ENCODE measurements at places on chromosomes 1 and 21.

DNA sequence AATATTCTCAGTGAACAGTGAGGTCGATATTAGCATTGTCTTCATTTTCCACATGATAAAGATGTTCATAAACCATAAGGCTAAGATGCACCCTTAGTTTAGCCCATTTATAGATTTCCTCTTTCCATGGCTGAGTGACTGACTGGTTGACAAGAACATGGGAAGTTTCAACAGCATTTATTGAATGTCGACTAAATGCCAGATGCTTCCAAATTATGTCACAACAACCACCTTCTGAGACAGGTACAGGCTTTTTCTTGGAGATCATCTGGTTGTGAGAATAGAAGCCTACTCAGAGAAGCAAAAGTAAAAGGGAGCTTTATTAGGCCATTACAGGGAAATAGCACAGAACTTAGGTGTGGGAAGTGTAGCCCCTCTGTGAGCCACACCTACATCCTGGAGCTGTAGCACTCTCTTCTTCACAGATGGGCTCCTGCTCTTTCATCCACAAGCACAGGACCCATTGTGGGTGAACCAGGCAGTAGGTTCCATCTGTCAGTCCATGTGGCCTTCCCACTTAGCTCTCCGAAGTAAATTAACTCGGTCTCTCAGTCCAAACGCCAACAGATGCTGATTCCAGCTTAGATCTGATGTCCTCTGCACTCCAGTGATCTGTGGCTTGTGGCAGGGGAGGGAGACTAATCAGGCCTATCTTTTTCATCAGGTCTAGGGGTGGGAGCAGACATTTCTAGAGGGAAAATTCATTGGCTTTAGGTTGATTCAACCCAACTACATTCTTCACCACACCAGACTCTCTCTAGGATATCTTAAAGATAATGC is 14.3 kb downstream of the ATP2B4 start:
- DNase-seq: no peak

- DNase-seq: peak; percentile 89
Observed at GRCh38 chr1:110155878-110156522, 5.7 kb downstream of the SLC6A17 start.

DNA sequence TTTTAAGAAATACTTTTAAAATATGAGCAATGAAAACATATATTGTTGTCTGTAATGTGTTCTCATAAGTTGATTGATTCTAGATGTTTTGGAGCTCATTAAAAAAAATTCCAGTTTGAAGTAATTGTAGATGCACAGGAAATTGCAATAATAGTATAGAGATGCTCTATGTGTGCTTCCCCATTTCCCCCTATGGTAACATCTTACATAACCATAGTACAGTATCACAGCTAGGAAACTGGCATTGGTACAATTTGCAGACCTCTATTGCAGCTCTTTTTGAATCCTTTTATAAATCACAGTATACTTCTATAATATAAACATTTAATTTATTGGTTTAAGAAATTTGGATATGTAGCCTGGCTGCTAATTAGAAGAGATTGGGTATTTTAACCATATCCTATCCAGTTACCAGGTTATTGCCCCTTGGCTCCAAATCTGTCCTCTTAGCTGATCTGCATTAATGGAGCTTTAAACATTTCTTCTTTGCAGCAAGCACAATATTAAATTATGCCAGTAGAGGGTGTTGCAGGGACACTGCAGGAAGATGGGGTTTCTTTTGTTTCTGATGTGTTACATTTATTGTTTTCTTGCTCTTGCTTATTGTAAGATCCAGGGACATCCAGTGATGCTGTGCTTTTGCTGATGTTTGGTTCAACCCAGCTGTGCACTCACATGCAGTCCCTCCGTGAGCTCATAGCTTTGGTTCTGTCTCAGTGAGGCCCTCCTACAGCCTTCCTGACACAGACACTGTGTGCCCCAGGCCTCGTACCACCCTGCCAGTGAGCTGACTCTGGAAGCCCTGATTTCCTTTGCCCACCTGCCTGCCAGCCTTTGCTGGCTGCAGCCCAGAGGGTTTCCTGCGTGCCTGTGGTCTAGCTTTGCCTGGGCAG is 103.3 kb downstream of the RABGAP1L start:
- DNase-seq: peak; percentile 68

DNA sequence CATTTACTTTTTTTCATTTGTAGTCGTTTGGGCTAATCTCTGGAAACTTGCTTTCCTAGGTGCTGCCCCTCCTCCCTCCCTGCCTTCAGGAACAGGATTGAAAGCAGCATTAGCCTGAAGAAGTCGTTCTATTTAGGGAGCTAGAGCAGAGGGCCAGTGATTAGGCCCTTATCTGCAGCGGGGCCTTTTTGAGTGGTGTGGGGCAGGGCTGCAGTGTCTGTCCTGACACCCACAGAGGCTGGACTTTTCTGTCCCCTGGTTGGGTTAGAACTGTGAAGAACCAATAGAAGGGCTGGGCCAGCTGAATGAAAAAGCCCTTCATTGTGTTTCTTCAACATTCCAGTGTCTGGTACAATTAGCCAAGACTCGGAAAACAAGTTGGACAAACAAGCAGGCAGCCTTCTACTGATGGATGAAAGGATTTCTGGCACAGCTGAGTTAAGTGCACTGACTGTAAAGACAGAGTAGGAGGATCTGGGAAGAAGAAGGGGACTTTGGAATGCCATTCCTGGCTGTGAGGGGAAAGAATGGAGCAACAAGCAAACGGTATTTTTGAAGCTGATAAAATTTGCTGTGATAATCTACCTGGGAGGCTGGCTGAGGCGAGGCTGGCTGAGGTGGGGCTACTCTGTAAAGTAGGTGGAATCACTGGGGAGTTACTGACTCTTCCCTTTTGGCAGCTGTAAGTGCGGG is 9.7 kb downstream of the MACF1 start:
- DNase-seq: no peak

DNA sequence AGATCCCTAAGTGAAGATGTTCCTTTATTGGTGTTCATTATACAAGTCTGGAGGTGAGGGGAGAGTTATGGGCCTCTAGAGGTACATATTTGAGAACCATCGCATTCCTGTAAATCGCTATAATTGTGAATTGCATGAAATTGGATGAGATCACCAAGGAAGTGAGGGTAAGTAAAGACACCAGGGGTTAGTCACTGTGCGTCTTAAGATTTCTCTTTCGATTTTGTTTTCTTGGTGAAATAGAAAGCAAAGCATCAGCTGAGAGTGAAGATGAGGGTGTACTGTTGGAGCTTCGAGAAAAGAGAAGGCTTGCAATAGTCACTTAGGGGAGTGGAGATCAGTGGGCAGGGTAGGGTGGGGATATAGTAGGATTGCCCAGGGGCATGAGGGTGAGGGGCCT is 82.1 kb downstream of the RAVER2 start:
- DNase-seq: no peak

- peak; percentile 23 for DNase-seq
Observed at GRCh38 chr1:209710093-209710492, 5.4 kb downstream of the HSD11B1 start.

- no peak for DNase-seq
Observed at GRCh38 chr1:212153635-212154034, 118.1 kb downstream of the DTL start.

- no peak for DNase-seq
Observed at GRCh38 chr1:186164773-186165172, 210.3 kb downstream of the TPR start.

- DNase-seq: no peak
Observed at GRCh38 chr1:91776068-91776794, 109.7 kb downstream of the TGFBR3 start.

DNA sequence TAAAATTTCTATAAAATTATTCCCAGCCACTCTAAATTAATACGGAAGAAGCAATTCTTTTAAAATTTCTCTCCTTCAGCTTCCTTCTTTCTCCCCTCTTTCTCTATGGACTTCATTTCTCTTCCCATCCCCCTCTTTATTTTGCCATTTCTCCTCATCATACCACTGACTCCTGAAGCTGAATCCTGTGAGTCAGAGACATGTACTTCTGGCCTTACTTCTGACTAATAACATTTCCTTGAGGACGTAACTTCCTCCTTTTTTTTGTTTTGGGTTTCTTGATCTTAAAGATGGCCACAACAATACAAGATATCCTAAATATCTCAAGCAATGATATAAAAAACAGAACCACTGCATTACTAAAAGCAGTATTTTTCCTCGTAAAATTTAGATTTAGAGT is 63.6 kb upstream of the DENND1B start:
- DNase-seq: peak; percentile 49

- no peak for DNase-seq
Observed at GRCh38 chr1:240056350-240056749, 35.3 kb upstream of the FMN2 start.

GRCh38 chr1:211938561-211938997 is 96.8 kb downstream of the INTS7 start:
- no peak for DNase-seq

- no peak for DNase-seq
Observed at GRCh38 chr1:234745276-234745675, 135.3 kb upstream of the IRF2BP2 start.

- DNase-seq: no peak
Observed at GRCh38 chr1:157739229-157739901, 37.6 kb downstream of the FCRL2 start.

DNA sequence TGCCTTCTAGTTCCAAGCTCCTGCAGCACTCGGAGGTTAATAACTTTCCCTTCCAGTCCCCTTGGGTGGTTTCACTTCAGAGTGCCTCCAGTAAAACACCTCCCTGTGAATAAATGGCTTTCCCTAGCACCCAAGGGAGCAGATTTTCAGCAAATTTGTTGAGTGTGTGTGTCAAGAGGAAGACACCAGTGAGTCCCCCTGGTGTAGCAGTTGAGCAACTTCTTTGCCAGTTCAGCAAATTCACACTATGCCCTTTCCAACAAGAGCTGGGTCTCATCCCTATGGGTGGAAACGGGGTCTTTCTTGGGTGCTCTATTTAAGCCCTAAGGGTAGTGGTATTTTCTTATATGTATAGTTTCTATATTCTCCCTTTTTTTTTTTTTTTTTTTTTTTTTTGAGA is 806 bp upstream of the AADACL4 start:
- DNase-seq: no peak

DNA sequence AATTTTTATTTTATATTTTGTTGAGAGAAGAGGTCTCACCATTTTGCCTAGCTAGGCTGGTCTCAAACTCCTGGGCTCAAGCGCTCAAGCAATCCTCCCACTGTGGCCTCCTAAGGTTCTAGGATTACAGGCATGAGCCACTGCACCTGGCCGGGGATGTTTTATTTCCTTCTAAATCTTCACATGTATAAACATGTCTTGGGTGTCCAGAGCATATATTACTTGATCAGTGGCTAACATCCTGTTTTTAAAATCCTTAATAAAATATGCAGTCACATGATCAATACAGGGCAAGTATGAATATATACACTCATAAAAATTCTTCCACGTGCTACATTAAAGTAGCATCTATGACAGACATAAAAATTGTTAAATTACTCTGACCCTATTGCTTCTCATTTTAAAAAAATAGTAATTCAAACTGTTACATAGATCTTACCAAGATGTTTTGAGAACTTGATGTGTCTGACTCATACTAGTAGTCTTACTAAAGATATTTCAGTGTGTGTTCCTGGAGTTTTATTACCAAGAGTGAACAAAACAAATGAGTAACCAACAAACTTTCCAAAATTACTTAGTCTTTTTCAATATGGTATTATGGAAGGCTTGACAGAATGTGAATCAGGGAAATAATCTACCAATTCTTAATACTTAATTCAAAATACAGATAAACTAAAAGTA is 222.5 kb downstream of the SLC45A1 start:
- DNase-seq: peak; percentile 48

- no peak for DNase-seq
Observed at GRCh38 chr1:51664421-51665240, 47.7 kb downstream of the OSBPL9 start.

DNA sequence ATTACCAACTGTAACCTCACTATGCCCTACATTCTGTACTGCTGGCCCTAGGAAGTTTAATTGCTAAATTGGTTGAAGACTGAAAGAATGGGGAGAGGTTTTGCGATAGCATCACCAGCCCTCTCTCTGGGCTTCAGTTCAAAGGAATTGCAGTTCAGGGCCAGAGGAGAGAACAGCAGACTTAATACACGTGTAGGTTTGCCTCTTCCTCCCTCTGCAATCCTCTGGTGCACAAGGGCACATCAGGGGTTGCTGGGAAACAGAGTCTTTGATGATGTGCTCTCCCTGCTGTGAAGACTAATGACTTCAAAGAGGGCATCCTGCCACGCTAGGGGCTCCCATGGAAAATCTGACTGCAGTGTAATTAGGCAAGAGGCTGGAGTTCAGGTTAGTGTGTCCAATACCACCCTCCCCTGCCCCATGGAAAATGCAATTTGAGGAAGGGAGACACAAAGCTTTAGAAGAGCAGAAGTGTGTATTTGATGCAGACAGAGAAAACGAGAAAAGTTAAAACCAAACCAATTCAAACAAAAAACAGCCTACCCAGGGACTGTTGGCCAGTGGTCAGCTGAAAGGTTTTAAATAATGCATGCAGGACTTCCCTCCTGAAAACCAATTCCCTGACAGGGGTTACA is 167.9 kb downstream of the ASTN1 start:
- DNase-seq: no peak

DNA sequence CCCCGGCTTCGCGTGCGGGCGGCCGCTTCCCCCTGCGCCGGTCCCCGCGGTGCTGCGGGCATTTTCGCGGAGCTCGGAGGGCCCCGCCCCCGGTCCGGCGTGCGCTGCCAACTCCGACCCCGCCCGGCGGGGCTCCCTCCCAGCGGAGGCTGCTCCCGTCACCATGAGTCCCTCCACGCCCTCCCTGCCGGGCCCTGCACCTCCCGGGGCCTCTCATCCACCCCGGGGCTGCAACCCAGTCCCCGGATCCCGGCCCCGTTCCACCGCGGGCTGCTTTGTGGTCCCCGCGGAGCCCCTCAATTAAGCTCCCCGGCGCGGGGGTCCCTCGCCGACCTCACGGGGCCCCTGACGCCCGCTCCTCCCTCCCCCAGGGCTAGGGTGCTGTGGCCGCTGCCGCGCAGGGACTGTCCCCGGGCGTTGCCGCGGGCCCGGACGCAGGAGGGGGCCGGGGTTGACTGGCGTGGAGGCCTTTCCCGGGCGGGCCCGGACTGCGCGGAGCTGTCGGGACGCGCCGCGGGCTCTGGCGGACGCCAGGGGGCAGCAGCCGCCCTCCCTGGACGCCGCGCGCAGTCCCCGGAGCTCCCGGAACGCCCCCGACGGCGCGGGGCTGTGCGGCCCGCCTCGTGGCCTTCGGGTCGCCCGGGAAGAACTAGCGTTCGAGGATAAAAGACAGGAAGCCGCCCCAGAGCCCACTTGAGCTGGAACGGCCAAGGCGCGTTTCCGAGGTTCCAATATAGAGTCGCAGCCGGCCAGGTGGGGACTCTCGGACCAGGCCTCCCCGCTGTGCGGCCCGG is 159.2 kb downstream of the RUNX1 start:
- DNase-seq: peak; percentile 90

- DNase-seq: peak; percentile 21
Observed at GRCh38 chr21:46562964-46563607, 41.8 kb downstream of the S100B start.

- DNase-seq: peak; percentile 71
Observed at GRCh38 chr1:16167331-16168143, 11.7 kb upstream of the EPHA2 start.

DNA sequence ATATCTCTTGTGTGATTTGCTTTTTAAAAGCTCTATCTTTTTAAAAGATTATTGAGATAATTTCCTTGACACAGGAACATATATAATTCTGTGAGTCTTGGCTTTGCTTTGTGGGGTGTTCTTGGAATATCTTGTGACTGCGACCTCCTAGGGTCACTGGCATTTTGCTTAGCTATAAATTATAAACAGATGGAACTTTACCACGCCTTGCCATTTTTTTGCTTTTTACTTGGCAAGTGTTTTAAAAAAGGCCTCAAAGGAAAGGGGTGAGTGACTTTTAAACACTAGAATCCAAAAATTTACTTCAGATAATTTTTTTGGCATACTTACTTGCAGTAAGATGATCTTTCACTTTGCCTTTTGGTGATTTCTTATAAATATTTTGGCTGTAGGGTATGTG is 43.6 kb downstream of the ALG6 start:
- DNase-seq: no peak
